Pulmonary artery endothelial cell (primary cell): ENCODE measurements at places on chromosomes 12 and 14.

DNA sequence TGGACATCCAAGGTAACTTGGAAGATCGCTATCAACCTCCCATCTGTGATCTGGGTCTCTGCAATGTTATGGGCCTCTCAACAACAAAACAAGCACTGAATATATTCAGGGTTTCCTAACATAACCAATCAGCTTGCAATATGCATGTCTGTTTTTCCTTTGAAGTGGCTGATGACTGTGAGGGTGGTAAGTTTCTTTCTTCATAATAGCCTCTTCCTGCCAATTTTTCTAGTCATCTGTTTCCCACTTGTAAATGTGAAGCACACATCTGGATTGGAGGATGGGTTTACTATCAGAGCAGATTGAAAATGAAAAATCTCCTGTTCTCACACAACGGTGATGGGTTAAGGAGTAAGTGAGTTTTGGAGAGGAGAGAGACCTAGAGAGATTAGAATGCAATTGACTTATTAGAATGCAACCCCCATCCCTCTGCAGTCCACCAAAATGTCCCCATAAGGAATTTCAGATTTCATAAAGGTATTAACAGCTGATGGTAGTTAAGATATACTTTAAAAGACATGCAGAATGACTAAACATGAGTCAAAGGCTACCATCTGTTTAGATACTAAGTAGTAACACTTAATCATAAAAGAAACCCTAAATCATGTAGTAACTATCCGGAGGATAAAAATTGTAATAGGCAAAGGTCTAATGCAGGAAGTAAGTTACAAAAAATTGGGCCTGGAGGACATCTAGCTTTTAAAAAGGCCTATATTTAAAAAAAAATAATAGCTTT is 58.4 kb upstream of the SAV1 start:
- DNase-seq: no peak

- DNase-seq: no peak
These were observed 1.1 kb upstream of the NDUFA12 start for GRCh38 chr12:95004610-95005009.

GRCh38 chr12:106910202-106910601 is 45.5 kb upstream of the TMEM263 start:
- no peak for DNase-seq

DNA sequence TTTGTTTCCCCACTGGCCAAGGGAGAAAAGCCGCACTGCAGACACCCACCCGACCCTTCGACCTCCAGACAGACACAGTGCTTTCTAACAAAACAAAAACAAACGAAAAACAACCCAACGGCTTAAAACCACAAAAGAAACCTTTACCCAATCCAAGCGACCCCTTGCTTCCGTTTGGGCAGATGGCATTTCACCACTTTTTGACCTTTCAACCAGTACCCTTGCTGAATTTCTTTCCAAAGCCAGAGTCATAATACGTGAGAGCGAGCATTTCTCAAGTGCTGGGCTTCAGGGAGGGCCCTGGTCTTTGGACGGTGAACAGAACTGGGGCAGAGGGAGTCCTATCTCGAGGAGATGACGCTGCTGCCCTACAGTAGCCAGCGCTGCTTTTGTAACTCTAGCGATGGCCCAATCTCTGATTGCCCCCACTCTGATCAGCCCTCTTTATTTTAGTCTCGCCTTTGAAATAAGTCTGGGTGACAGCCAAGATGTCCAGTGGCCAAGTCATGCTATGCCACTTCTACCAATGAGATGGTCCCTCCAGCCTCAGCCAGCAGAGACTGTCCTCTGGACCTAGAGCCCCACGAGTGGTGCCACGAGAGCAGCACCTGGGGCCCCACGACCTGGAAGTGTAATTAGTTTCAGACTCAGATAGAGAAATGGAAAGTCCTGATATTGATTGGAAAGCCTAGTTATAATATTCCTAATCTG is 21.9 kb upstream of the ADIPOR2 start:
- DNase-seq: no peak

DNA sequence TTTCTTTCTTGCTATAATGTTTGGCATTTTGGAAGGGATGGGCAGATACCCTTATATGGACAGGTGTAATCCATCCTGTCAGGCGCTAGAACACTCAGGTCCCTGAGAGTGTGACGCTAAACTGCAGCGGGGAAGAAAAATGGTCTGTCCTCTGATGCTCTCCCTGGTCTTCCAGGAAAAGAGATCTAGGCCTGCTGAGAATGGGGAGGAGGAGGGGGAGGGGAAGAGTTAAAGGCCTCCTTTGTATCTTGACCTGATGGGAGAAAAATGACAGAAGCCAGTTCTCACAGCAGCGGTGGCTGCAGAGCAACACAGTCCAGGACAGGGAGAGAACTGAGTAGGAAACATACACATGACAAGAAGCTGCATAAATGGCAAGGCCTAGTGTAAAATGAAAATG is 61.1 kb downstream of the RPS6KA5 start:
- no peak for DNase-seq
